Coronary artery (tissue), 2 donors: ENCODE measurements at places on chromosomes 4 and X.

- no peak for DNase-seq
Measured at GRCh38 chr4:150769248-150769647, 187.3 kb downstream of the MAB21L2 start.

- no peak for DNase-seq
Measured at GRCh38 chr4:118589471-118590055, 95.6 kb upstream of the METTL14 start.

DNA sequence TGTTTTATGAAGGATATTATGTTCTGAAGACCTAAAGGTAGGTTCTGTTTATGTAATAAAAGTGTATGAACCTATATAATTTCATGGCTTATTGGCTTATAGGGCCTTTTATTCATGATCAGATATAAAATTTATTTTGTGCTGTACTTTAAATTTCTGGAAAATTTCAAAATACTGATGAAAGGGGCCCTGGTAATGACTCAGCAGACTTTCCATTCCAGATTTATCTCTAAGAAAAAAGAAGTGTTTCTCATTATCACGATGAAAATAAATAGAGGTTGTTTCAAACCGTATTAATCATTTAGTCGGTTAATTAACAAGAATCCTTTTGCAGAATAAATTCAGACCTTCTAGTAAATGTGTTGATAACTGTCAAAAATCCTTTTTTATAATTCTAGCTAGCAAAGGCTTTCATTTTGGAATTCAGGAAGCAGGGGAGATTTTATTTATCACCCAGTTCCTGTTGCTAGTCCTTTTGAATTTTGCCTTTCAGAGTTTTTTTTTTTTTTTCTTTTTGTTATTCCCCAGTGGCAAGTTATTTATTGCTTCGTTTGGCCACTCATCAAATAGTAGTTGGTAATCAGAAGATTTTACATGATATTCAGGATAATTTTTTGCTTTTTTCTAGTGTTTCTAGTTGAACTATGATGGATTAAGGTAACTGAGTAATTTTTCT is 5.4 kb upstream of the TAPT1 start:
- DNase-seq = no peak

- no peak for DNase-seq
Measured at GRCh38 chr4:53103481-53103880, 241.4 kb downstream of the RASL11B start.
